ENCODE measurements at places on chromosomes 4 and X.

DNA sequence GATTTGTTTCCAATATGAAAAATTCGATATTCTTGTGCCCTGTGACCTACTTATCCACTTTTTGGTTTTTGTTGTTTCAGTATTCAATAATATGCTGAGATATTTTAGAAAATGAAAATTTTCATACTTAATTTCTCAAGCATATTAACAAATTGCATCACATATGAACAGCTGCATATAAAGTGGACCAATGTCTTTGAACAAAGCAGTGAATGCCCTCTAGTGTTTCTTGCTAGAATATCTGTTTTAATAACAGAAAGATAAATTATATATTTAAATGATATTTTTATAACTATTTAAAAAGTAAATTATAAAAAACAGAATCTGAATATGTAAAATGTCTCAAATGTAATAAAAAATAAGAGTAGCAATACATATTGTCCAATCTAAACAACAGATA lies 31.7 kb upstream of the INTU start:
- DNase-seq: no peak

DNA sequence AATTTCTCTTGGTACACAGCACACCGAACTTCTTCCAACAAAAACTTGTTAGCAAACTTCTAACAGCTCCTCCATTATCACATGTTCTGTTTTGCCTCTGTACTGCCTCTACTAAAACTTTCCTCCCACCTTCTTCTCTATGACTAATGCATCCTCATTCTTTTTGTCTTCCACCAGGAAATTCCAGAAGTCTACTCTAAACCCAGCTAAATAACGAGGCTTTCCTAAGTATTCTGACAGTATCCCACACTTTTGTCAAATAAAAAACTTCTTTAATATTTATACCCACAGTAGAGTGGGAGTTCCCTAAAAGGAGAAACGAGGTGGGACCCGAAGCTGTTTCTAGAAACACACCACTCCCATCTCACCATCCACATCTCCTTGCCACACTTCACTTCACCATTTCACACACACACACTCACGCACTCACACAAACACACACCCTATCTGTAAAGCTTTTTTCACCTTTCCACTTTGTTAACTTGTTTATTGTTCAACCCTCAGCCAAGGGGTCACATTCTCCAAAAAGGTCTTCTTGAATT lies 280.3 kb downstream of the ARAP2 start:
- DNase-seq: no peak

DNA sequence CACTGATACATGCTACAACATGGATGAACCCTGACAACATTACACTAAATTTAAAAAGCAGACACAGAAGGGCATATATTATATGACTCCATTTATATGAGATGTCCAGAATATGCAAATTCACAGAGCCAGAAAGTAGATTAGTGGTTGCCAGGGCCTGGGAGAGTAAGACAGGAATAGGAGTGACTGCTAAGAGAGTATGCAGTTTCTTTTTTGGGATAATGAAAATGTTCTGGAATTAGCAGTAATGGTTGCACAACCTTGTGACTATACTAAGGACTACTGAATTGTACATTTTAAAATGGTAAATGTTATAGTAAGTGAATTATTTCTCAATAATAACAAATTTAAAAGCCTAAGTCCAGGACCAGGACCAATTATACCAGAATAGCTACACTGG lies 29.5 kb upstream of the NUP54 start:
- DNase-seq: no peak

GRCh38 chr4:24260923-24261564 lies 323.3 kb downstream of the DHX15 start:
- DNase-seq: no peak

DNA sequence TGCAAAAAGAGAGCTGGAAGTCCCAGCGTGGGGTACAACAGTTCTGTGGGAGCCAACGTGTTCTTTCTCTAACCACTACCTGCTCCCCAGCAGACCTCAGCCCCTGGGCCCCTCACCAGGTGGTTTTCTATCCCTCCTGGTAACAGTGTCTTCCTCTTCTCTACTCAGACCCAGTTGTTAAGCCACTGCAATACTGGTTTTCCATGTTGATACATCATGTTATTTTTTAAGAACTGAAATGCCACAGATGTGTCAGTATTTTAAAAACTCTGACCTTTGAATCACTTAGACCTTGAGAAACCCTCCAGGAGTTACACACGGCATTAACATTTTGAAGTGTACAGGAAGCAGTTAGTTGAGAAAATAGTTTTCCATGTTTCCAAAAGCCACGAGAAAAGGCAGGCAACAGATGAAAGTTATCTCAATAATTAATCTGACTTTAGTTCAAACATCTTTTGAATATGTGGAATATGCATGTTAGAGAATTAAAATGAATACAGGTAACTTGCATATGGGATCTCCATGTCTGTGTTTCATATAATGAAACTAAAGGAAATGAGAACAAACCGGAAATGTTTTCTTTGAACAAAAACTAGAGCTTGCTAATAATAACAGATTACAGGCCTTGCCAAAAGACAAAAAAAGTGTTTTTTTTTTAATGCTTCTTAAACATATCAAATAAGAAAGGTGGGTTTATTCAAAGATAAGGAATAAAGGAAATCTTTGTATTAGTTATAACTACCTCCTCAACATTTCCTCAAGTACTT lies 108.8 kb downstream of the ZNF827 start:
- peak; percentile 73 for DNase-seq

- DNase-seq: peak; percentile 54
Observed at GRCh38 chrX:48573690-48574269, 504 bp upstream of the RBM3 start.

DNA sequence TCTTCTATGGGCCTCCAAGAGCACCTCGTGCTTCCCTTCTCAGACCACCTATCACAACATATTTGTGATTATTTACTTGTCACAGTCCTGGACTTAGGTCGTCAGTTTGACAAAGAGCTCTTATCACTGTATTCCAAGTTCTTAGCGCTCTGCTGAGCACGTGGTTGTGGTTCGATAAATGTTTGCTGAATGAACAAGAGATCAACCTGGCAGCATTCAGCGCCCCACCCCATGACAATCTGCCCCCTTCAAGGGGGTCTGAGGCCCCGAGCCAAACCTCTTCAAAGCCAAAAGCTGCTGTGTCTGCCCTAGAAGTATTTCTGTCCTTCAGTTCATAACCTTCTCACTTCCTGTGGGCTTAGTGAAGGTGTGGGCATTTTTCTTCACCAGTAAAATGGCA lies 15.0 kb downstream of the RPS4X start:
- no peak for DNase-seq

DNA sequence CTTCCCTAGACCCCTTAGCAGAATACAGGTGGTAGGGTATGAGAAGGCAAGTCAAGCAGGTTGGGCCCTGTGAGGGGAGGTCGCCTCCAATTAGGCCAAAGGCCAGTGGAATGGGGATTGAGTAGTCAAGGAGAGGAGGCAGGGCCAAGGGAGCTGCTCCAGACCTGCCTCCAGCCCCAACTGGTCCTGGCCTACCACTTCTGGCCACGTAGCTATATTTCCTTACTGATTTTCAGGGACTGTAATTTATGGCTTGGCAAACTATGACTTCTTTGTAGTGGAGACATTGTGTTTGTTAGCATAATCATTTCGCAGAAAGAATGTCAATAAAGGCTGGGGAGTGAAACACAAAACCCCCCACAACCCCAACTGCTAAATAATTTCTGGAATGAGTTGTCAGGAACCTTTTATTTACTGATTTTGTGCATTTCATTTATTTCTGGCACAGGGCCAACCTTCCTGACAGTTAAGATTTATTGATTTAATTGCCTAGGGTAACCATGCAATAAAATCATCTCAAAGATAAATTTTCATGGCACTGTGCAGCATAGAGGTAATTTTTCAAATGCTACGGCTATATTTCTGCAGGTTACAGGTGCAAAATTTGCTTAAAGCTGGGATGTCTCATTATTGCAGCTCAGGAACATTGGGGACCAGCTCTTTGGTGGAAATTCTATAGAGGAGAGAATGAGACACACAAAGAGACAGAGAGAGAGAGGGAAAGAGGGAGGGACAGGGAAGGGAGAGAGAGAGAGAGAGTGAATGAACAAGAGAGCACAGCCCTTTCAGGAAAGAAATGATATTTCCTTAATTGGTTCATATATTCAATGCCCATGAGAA lies 494.9 kb downstream of the IDS start:
- no peak for DNase-seq

DNA sequence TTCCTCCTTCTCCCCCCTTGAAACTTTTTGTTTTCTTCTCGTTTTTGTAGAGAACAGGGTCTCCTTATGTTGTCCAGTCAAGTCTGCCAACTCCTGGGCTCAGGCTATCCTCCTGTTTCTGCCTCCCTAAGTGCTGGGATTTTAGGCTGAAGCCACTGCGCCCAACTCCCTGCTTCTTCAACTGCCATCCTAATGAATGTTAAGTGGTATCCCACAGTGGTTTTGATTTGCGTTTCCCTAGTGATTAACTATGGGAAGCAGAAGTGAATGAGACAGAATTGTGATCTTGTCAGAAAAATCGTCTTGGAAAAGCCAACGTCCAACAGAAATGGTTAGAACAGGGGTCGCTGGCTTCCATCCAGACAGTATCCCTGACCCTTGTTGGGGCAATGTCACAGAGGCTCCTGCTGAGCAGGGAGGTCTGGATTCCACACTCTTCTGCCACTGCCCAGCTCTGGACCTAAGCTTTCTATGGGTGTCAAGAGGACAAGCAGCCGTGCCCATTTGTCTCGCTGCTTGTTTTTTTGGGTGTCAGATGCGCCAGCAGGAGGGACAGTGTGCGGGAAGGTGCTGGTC lies 869 bp upstream of the ADD1 start:
- DNase-seq: no peak

- DNase-seq: no peak
Observed at GRCh38 chrX:52990848-52991247, 32.5 kb upstream of the FAM156A start.

- no peak for DNase-seq
Observed at GRCh38 chr4:55568905-55569504, 22.3 kb upstream of the CLOCK start.

DNA sequence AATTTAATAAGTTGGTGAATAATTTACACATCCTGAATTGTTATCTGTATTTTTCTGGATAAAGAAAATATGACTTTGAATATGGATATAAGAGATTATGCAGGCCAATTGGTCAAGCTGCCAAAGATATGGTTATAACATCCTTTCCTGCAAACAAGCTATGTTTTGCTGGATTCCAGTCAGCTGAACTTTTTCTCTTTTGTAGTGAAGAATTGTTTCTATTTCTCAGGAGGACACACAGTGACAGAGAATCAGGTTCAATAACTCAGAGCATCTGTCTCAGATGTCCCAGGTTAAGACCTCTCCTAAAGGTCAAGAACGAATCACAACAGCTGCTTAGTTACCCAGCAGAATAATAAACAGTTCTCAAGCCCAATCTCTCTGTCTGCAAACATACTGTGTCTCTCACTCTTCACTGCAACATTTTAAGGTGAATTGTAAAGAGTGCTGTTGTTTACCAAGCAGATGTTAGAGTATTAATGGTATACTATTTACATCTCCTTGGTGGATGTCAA lies 189.5 kb upstream of the ANKRD50 start:
- no peak for DNase-seq

GRCh38 chrX:2698604-2699003 lies 7.5 kb downstream of the CD99 start:
- DNase-seq: no peak

DNA sequence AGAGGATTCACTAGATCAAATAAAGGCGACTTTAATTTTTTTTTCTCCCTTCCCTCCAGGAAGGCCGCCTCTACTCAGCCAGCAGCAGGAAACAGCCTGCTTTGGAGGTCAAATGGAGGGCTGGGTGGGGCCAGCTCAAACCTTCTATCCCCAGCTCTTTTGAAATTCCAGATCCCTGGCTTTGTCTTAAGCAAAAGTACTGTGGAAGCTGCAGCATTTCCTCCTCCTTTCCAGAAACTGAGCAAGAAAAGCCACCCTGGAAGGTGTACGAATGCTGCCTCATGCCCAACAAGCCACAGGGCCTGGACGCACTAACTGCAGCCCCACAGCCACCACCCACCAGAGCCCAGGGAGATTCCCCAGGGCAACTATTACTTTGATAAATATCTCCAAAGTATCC lies 55.1 kb upstream of the ZCCHC13 start:
- DNase-seq: no peak

DNA sequence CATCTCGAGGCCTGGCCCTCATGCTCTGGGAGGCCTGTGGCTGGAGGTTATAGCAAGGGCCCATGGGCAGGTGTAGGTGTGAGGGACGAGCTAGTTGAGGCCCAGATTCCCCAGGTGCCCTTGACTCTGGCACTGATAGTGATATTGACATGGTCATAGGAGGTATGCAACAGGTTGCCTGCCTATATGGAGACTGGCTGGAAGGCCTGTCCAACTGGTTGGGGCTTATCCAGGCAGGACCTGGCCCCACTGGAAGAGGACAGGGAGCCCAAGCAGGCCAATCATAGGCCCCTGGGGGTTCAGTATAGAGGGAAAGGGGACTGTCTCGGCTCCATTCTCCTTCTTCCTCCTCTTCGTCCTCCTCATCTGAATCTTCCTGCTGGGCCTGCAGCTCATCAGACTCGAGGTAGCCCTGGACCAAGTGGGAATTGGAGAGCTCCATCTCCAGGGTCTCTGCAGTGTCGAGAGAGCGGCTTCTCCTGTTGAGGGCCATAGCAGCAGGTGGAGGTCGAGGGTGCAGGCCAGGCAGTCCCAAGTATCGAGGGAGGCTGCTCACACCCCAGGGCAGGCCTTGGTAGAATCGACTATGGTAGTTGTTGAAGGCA lies 15.3 kb downstream of the AMER1 start:
- no peak for DNase-seq

DNA sequence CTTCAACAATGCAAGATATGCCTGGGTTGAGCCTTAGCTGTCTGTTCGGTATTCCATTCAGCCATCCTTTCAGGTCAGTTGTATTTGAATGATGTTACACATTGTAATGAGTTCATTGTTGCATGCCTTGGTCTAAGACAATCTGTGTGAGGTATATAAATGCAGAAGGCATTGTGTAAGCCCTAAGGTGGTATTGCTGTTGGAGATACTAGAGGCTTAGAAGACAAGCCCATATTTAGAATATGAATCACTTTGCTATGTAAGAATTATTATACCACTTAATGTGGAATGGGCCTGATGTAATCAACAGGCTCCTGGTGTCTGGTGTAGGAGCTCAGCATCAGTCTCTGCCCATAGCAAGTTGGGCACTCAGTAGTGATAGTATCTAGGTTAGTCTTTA lies 473.4 kb upstream of the GNPDA2 start:
- DNase-seq: no peak
